Suppressor macrophage treated with lipopolysaccharide for 4 hours (primary cell): ENCODE measurements at places on chromosomes 2 and 18.

GRCh38 chr2:70514612-70515055 is 39.0 kb downstream of the TGFA start:
- DNase-seq, result no peak

- no peak for DNase-seq
Measured at GRCh38 chr2:163200741-163201140, 362.2 kb upstream of the KCNH7 start.

DNA sequence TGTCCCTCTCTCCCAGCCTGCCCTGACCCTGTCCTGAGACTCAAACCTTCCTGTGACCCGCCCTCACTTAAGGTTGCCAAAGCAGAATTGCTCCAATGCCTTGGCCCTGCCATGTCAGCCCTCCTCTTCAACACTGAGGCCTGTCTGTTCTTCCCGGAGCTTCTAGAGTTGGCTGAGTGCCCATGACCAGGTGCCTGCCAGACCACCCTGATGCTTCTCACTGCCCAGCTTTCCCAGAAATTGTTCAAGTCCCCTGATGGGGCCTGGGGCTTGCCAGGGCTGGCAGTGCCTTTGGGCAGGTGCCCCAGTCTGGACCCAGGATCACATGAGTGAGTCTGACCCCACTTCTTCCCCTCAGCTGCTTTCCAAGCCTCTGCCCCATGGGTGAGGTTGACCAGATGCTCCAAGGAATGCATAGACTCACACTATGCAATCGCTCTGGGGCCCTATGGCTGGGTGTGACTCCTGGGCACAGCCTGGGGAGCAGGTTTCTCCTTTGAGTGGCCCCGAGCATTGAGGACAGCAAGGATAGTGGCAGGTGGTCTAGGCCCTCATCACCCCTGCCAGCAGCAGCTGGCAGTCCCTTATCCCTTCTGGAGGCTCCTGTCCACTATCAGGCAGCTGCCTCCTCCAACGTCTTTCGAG is 3.1 kb upstream of the INPP5D start:
- no peak for DNase-seq

DNA sequence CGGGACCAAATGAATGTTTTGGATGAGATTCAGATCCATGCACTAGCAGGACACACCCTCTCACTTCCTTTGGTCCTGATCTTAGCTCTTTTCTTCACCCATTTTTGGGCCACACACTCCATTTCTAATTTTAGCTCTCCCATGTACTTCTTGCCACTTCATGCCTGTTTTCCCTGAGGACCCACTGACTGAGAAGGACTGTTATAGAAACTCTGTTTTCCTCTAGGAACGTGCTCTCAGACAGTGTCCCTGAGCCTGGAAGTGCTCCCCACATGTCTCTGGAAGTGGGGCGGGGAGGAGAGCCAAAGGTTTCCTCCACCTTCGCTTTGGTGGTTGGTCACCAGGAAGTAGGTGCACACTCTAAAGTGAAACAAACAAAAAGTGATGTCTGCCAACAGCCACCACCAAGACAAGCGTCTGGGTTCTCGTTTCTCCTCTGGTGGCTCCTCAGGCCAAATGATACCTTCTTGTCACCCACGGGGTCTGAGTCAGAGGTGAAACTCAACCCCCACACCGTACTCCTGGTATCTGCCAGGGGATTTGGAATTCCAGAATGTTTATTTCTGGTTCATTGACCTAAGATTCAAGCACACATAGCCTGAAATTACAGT is 74.7 kb downstream of the MERTK start:
- no peak for DNase-seq

GRCh38 chr2:101328474-101329007 is 20.0 kb upstream of the RNF149 start:
- DNase-seq, result peak; percentile 95

- DNase-seq, result no peak
Measured at GRCh38 chr2:85395912-85396475, 14.2 kb downstream of the CAPG start.

DNA sequence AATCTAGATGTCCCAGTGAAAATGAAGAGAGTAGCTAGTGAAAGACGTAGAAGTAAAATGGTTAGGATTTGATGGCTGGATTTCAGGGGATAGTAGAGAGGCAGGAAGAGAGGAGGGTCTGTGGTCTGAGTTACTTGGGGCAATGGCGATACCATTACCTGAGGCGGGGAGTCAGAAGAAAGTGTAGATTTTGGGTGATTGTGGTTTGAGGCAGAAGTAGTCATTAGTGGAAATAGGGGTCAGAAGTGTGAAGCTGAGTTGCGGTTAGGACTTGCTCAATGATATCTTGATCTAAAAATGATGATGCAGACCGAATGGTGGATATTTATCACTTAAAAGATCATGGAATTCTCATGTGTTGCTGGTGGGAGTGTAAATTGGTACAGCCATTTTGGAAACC is 41.0 kb downstream of the CEP192 start:
- no peak for DNase-seq

GRCh38 chr2:239240414-239240881 is 160.4 kb downstream of the HDAC4 start:
- DNase-seq, result peak; percentile 45

- DNase-seq, result no peak
Measured at GRCh38 chr2:227402959-227403358, 15.2 kb upstream of the SCYGR1 start.

- DNase-seq, result no peak
Measured at GRCh38 chr2:47155091-47155876, at the start of gene STPG4. STPG4 (minus strand) TSS chr2:47155308; CDS start chr2:47155251, 57 bp downstream.

GRCh38 chr2:177545143-177545542 is 152.6 kb downstream of the AGPS start:
- peak; percentile 7 for DNase-seq

DNA sequence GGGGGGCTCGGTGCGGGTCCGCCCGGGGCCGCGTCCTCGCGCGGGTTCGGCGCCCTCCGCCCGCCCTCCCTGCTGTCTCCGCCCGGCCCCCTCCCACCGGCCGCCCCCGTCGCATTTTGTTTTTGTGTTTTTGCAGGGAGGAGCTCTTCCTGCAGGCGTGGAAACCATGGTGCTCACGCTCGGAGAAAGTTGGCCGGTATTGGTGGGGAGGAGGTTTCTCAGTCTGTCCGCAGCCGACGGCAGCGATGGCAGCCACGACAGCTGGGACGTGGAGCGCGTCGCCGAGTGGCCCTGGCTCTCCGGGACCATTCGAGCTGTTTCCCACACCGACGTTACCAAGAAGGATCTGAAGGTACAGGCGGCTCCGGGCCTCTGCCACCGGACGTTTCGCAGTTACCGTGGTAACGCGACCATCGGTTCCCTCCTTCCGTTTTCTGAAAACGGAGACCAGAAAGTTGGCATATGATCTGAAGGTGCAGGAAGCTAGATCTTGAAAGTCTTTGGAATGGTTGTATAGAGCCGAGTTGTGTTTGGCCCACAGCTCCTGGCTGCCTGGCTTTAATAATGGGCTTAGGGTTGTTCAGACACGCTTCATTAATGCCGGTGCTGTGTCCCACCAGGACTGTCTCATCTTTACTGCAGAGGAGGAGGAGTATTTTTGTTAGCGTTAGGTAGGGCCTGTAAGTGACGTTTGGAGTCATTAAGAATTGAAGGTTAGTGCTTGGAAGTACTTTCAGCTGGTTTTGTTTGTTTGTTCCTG is 891 bp downstream of the KDM3A start:
- peak; percentile 56 for DNase-seq
